ENCODE measurements at places on chromosomes 12 and 14. TPM values are rescaled to one million over a fixed set of nuclear protein-coding genes. Genes with fewer than 3 reads are reported as not detected.

- H3K27me3 ChIP-seq = no peaks in the 10 kb centered on the region
- H3K4me1 ChIP-seq = no peaks in the 10 kb centered on the region
- no peak overlapping the region for H3K27ac ChIP-seq
- DNase-seq = no peak
These were observed 278.7 kb upstream of the PRICKLE1 start for GRCh38 chr12:42868291-42868690.

DNA sequence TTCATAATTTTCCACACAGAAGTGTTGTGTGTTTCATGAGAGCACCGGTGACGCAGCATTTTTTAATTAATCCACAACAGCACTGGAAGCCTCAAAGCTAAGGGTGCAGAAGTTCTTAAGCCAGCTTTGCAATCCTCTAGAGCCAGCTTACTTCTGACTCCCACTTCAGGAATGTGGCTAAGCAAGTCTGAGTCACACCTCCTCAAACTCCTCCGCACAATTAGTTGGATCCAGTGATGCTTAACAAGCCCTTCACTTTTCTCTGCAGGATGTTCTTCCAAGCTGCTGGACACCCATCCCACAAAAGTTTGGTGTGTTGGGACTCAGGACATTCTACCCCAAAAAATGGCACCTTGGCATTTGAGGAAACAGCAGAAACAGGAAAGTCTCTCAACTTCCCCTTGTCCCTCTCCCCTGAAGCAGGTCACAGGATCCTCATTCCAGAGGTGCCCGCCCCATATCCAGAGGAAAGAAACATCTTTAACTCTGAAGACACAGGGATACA is 210.0 kb downstream of the PPM1H start:
- H3K36me3 ChIP-seq = no peaks in the 10 kb centered on the region
- H3K27me3 ChIP-seq = no peaks in the 10 kb centered on the region
- H3K4me3 ChIP-seq = no peak overlapping the region
- DNase-seq = peak; percentile 79
- peaks cover 27% of the 10 kb centered on the region for H3K4me1 ChIP-seq
- H3K27ac ChIP-seq = peak overlapping the region; percentile 69

GRCh38 chr12:50824914-50825313 is 17.8 kb upstream of the TMPRSS12 start:
- H3K4me1 ChIP-seq = no peaks in the 10 kb centered on the region
- no peaks in the 10 kb centered on the region for H3K27me3 ChIP-seq
- no peak for DNase-seq
- H3K4me3 ChIP-seq = no peak overlapping the region
- no peak overlapping the region for H3K27ac ChIP-seq
- H3K36me3 ChIP-seq = no peaks in the 10 kb centered on the region

DNA sequence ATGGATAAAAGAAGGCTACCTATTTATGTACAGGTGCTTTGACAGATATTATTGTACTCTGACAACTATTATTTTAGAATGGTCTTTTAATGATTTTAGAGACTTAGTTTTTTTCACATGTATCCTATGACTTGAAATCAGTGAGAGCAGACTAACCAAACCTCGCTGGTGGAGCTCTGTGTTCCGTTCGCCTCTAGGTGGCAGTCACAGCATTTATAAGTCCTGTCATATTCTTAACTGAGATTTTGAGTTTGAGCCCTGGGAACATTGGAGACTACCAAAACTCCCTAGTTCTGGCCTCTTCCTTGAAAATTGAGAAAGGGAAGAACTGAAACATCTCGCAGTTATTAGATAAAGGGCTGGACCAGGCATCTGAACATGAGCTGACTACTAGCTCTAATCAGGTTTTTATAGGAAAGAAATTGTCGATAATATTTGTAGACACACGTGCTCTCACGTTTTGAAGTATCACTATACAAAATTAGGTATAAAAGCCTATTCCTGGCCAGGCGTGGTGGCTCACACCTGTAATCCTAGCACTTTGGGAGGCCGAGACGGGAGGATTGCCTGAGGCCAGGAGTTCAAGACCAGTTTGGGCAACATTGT is 48.3 kb downstream of the TTLL5 start:
- DNase-seq = peak; percentile 81
- no peak overlapping the region for H3K27ac ChIP-seq
- no peak overlapping the region for H3K4me3 ChIP-seq
- peaks cover 10% of the 10 kb centered on the region for H3K4me1 ChIP-seq

GRCh38 chr12:116443821-116444589 is 115.2 kb upstream of the MAP1LC3B2 start:
- H3K27ac ChIP-seq = no peak overlapping the region
- H3K36me3 ChIP-seq = no peaks in the 10 kb centered on the region
- no peaks in the 10 kb centered on the region for H3K27me3 ChIP-seq
- no peaks in the 10 kb centered on the region for H3K4me1 ChIP-seq
- no peak overlapping the region for H3K4me3 ChIP-seq

DNA sequence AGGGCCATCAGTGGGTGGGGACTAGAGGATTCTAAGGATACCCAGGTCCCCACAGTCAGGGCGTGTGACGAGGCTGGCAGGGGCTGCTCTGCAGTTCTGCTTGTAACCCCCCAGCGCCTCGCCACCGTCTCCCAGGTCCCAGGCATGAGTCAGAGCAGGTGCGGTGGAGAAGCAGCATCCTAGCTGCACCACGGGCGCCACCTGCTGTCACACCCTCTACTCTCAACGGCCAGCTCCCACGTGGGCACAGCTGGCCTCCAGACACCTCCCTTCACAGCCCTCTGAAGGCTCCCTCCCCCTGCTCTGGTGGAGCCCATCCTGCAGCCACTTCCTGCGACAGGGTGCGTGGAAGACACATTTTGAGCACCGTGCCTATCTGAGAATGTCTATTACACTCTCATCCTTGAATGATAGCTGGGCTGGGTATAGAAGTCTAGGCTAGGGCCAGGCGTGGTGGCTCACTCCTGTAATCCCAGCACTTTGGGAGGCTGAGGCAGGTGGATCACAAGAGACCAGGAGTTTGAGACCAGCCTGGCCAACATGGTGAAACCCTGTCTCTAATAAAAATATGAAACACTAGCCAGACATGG is 6.9 kb upstream of the NUDT14 start:
- peaks cover 8% of the 10 kb centered on the region for H3K4me1 ChIP-seq
- H3K4me3 ChIP-seq = no peak overlapping the region
- DNase-seq = no peak

GRCh38 chr12:106310687-106311086 is 8.2 kb downstream of the TCP11L2 start:
- no peak for DNase-seq
- no peaks in the 10 kb centered on the region for H3K27me3 ChIP-seq
- peak overlapping the region; percentile 54 for H3K27ac ChIP-seq
- peaks cover 9% of the 10 kb centered on the region for H3K4me1 ChIP-seq
- no peak overlapping the region for H3K4me3 ChIP-seq
- no peaks in the 10 kb centered on the region for H3K36me3 ChIP-seq

GRCh38 chr12:107477947-107478610 is 207.5 kb upstream of the PWP1 start:
- H3K36me3 ChIP-seq = no peaks in the 10 kb centered on the region
- no peak for DNase-seq
- H3K4me3 ChIP-seq = no peak overlapping the region

GRCh38 chr14:30572771-30573170 is 13.8 kb downstream of the G2E3 start:
- no peak for DNase-seq
- no peaks in the 10 kb centered on the region for H3K4me1 ChIP-seq
- no peaks in the 10 kb centered on the region for H3K27me3 ChIP-seq
- H3K4me3 ChIP-seq = no peak overlapping the region
- H3K36me3 ChIP-seq = no peaks in the 10 kb centered on the region

- H3K27me3 ChIP-seq = no peaks in the 10 kb centered on the region
- peaks cover 2% of the 10 kb centered on the region for H3K4me1 ChIP-seq
- H3K27ac ChIP-seq = no peak overlapping the region
- no peak overlapping the region for H3K4me3 ChIP-seq
- DNase-seq = no peak
These were observed 122.7 kb downstream of the DIP2B start for GRCh38 chr12:50627491-50627890.

- H3K27ac ChIP-seq = no peak overlapping the region
- H3K4me3 ChIP-seq = no peak overlapping the region
- H3K36me3 ChIP-seq = no peaks in the 10 kb centered on the region
- H3K4me1 ChIP-seq = no peaks in the 10 kb centered on the region
These were observed 255.8 kb upstream of the AVPR1A start for GRCh38 chr12:63406781-63407180.

DNA sequence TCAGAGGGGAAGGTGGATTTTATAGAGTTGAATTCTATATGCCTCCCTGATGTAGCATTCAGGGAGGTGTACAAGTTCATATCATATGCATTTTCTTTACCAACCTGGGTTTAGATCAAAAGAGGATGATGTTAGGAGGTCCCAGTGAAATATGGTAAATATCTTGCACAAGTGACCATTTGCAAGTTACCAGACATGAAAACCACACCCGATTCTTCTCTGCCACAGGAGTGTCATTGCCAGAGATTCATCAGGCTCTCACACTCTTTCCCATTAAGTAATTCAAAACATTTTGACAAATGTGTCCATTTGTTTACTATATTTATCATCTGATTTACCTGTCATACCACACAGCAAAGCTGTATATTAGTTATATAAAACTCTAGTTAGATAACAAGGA is 44.0 kb downstream of the VCPKMT start:
- no peaks in the 10 kb centered on the region for H3K4me1 ChIP-seq
- no peak overlapping the region for H3K4me3 ChIP-seq
- no peaks in the 10 kb centered on the region for H3K36me3 ChIP-seq
- no peak overlapping the region for H3K27ac ChIP-seq
- DNase-seq = no peak
- no peaks in the 10 kb centered on the region for H3K27me3 ChIP-seq

DNA sequence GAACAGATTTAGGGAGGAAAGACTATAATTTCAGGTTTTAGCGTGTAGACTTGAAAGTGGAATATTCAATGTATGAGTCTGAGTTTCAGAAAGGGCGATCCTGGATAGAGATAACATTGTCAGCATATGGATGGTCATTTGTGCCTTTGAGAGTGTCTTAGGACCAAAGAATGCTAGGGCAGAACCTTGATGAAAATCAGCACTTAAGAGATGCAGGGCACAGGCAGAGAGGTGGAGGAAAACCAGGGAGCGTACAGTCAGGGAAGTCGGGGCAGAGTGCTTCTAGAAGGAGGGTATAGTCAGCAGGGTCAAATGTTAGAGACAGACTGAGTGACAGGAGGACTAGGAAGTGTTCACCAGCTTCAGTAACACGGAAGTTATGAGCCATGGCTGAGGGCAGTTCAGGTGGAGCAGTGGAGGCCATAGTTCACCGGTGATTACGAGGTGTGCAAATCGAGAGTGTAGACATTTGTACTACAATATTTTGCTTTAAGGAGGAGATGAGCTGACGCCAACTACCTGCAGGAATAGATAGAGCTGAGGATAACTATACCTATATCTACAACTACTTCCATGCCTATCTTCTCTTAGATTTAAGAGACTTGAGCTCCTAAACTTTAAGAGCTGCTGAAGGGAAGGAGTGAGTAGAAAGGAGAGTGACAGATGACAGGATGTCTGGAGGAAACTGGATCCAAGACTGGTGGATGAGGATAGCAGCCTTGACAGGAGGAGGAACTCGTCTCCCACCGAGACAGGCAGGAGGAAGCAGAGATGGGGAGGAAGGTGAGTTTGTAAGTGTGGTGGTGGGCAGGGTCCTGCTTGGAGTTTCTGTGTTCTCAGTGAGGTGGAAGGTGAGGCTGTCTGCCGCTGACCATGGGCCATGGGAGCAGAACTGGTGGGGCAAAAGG is 6.5 kb downstream of the CBLN3 start:
- H3K27ac ChIP-seq = no peak overlapping the region
- H3K27me3 ChIP-seq = no peaks in the 10 kb centered on the region
- DNase-seq = no peak
- H3K4me1 ChIP-seq = peaks cover 32% of the 10 kb centered on the region
- H3K36me3 ChIP-seq = no peaks in the 10 kb centered on the region
- H3K4me3 ChIP-seq = no peak overlapping the region

DNA sequence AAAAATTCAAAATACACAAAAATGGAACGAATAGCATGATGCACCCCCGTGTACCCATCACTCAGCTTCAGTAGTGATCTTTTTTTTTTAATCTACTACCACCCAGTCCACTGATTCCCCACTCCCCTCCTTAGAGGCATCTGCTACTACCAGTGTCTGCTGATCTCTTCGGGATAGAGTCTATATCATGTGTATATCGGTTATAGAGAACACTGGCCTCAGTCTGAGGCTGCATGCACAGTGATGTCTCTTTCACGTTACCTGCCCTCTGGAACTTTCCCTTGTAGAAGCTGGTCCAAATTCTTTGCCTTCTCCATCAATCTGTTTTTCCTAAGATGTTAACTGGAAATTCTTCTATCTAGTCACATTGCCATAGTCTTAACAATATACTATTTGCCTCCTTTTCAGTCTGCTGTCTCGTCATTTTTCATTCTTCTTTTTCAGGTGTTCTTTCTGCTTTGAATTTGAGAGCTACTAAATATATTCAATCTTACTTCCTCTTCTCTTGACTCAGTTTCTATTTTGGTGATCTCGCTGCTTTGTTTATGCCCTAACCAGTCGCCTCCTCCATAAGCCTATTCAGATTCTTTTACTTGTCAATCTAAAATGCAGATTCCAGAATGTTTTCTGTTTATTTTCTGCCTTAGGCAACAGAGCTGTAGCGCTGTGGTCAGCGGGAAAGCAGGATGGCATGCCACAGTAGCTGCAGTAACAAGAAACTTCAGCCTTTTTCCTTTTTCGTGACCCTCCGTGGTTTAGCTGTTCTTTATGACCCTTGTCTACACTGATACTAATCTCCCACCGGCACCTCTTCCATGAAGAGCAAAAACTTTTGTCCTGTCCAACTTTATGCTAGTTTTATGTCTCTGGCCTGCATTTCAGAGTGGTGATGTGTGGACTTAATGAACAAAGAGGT is 67.0 kb downstream of the FBXW8 start:
- DNase-seq = no peak
- H3K27me3 ChIP-seq = no peaks in the 10 kb centered on the region
- no peak overlapping the region for H3K4me3 ChIP-seq
- peaks cover 12% of the 10 kb centered on the region for H3K36me3 ChIP-seq
- H3K27ac ChIP-seq = no peak overlapping the region
- no peaks in the 10 kb centered on the region for H3K4me1 ChIP-seq

- H3K36me3 ChIP-seq = no peaks in the 10 kb centered on the region
- peaks cover 17% of the 10 kb centered on the region for H3K4me1 ChIP-seq
- H3K27ac ChIP-seq = no peak overlapping the region
- H3K27me3 ChIP-seq = no peaks in the 10 kb centered on the region
- no peak for DNase-seq
These were observed 133.6 kb upstream of the SSTR1 start for GRCh38 chr14:38074081-38074480.

Gene KCNH5
- total RNA-seq = not detected

Gene NXPH4
- 0.93 TPM for total RNA-seq

Gene OR6C2
- not detected for total RNA-seq

Gene GPR135
- total RNA-seq = 2.6 TPM

Gene GDF3
- not detected for total RNA-seq

Gene HNF1A
- not detected for total RNA-seq

Gene ARHGEF25
- 16.5 TPM for total RNA-seq

Gene MON2
- total RNA-seq = 48.5 TPM

All from left lung (tissue), 14 donors.